Stimulated activated CD8-positive, alpha-beta memory T cell treated with anti-CD3 and anti-CD28 coated beads, Interleukin-4, amount 100 ng/mL, for 48 hours (primary cell): ENCODE measurements at places on chromosomes 16 and 17.
A peak's percentile ranks its signal among the peaks of the same experiment; 100 is the strongest.

GRCh38 chr16:86740298-86740697 is 161.9 kb downstream of the FOXL1 start:
- no peak for DNase-seq

- DNase-seq, result no peak
These were observed 33.7 kb downstream of the USP22 start for GRCh38 chr17:21008992-21009671.

DNA sequence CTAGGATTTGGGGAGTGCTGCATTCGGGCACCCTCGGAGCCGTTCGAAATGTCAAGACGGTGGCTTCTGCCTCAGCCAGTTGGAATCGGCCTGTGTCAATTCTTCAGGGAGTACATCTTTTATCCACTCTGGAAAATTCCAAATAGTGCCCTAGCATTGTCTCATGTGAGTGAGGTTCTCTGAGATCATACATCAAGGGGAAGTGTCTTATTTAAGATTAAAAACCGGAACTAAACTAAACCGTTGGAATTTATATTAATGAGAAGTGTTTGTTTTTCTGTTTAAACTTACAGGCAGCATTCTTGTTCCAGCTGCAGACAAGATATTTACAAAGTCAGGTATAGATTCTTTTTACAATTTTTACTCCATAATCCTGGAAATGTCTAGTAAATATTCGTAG is 56.8 kb downstream of the SLC47A1 start:
- DNase-seq, result no peak

GRCh38 chr17:76404976-76405563 is 20.7 kb downstream of the SPHK1 start:
- DNase-seq, result no peak

DNA sequence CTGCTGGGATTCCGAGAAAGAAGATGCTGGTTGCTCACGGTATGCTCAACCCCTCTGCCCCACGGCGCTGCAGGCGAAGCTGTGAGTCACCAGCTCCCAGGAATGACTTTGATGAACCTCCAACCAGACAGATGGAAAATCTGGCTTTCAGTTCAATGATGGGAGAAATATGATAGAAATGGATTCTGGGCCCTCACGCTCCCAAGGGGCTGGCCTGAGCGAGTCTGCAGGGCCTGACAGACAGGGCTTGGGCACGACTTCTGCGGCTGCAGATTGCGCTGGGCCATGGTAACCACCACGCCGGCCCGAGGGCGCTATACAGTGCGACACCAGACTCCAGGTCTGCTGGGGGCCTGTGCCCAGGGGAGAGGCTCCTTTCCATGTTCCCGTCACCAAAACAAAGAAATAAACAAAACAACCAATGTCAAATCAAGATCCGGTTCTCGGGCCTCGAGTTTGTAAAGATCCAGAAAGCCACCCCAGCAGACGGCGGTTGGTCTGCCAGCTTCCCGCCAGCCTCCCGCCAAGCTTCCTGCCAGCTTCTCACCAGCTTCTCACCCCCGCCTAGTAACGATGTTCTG is 11.1 kb upstream of the ABR start:
- no peak for DNase-seq

DNA sequence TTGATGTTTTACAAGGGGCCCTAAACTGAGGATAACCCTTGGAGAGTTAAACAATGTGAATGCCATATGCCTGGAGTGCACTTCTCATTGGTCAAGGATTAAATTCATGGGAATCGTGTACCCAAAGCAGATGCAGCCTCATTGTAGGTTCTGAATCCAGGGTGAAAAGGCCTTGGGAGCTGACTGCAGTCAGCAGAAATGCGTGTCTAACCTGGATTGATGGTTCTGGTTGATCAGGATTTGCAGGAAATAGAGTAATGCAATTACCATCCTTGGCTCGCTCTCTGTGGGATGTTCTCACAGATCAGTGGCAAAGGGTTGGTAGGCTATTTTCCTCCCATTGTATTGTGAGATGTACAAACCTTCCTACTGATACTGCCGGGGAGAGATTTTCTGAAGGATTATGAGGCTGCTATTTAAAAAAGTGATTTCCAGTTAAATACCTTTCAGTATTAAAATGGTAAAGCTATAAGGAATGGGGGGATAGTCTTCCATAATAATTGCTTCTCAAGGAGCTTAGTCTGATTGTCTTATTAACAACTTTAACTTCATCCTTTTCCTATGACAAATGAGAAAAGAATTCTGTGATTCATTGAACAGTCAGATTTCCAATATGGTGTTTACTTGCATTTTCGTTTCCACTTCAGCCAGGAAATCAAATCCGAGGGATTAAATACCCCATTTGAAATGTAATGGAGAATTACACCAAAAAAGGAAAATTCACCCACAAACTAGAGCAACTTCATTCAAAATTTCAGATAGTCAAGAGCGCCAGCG is 1028.1 kb upstream of the EEF2KMT start:
- DNase-seq, result no peak

DNA sequence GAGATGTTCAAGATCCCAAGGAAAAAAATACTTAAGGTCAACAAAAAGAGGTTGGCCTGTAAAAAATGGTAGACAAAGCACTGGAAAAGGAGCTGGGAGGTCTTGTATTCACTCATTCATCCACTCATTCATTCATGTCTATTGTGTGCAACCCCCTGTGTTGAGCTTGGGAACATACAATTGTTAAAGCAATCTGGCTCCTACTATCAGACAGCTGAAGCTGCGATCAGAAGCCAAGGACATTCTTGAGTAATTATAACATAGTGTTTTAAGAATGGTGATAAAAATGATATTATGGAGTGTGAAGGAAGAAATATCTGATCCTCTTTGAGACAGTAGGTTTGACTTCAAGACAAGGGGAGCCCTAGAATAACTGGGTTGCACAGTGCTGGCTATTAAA is 693.4 kb downstream of the TOX3 start:
- no peak for DNase-seq

- DNase-seq, result no peak
These were observed 24.6 kb upstream of the DLX4 start for GRCh38 chr17:49944273-49944870.

DNA sequence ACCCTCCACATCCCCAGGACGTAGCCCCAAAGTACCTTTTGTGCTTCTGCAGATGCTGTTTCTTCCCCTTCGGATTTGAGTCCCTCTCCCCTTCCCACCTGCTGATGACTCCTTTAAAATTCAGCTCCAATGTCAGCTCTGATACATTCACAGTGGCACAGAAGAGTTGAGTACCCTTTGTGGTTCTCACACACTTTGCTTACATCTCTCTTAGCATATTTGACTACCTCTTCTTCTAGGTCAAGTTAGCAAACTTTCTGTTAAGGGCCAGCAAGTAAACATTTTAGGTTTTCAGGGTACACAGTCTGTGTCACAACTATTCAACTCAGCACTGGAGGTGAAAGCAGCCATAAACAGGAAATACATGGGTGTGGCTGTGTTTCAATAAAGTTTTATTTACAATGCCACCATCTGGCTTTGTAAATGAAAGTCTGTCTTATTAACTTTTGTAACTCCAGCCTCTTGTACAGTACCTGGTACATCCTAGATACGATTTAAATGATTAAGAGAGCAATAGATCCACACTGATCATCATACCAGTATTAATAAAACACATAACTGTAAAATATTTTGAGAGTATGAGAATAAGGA is 161.7 kb downstream of the SOX9 start:
- no peak for DNase-seq

- DNase-seq, result no peak
These were observed 193.6 kb downstream of the CDH8 start for GRCh38 chr16:61842666-61843065.

DNA sequence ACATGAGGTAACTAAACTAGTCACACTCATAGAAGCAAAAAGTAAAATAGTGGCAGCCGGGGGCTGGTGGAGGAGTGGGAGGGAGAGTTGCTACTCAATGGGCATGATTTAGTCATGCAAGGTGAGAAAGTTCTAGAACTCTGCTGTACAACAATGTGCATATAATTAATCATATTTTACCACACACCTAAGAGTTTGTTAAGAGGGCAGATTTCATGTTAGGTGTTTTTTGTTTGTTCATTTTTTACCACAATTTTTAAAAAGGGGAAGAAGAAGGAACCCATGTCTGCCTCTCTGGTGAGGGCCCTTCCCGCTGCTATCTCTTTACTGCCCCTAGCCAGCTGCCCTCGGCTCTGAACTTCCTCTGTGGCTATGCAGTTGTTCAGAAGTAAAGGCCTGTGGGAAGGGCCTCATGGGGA is 11.2 kb downstream of the CD300LB start:
- DNase-seq, result peak; percentile 44

DNA sequence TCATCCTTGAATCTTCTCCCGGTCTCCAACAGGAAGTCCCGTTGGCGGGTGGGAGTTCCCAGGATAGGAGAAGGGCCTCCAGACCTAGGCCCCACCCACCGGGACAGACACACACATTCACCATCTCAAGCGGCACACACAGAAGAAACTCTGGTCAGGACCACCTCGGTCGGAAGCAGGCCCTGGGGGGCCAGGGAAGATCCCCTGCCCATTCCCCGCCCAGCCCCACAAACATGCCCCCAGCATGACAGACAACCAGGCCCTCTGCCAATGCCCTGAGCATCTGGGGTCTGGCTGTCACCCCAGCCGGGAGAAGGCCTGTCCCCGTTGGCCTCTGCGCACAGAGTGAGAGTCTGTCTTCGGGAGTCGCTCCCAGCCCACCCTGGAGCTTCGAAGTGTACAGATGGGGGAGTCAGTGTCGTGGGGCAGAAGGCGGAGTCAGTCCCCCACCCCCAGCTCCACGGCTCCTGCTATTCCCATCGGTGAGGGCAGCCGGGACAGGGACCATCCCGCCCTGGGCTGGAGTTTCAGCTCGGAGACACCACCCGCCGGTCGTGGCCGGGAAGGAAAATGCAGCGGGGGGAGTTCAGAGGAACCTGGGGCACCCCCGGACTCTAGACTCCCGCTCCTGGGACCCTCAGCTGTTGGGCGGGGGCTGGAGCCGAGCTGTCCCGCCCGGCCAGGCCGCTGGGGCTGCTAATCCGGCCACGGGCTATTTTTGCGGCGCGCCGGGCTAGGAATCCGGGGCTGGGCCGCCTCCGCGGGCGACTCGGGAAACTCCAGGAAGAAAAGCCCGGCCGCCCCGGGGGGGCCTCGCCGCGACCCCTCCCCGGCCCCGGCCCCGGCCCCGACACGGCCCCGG is 660 bp downstream of the RHBDF1 start:
- DNase-seq, result no peak

DNA sequence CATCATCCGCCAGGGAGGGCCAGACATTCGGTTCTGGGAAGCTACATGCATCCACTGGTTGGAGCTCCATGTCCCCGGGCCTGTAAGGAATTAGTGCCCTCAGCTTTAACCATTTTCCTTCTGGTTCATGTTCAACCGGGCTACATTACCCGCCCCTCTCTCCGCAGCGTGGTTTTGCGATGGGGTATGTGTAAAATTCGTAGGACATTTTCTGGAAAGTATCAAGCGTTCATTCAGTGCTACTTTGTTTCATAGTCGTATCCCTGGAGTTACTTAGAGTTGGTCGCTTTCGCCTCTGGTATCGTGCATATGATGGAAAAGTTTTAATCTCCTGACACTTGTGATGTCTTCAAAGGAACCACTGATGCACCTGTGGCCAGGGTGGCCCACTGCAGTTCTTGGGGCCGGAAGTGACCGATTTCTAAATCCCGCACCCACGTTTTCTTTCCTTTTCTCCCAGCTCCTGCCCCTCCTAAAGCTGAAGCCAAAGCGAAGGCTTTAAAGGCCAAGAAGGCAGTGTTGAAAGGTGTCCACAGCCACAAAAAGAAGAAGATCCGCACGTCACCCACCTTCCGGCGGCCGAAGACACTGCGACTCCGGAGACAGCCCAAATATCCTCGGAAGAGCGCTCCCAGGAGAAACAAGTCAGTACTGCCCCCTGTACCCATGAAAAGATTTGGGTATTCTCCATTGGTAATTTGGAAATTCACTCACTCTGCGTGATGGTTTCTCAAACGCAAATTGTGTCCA is 637 bp downstream of the RPL23A start:
- peak; percentile 65 for DNase-seq

DNA sequence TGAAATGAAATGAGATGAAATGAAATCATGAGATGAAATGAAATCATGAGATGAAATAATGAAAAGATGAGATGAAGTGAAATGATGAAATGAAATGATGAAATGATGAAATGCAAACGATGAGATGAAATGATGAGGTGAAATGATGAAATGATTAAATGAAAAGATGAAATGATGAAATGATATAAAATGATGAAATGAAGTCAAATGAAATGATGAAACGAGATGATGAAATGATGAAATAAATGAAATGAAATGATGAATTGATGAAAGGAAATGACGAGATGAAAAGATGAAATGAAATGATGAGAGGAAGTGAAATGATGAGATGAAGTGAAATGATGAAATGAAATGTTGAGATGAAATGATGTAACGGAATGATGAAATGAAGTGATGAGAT is 595.6 kb downstream of the TP53TG3F start:
- no peak for DNase-seq

DNA sequence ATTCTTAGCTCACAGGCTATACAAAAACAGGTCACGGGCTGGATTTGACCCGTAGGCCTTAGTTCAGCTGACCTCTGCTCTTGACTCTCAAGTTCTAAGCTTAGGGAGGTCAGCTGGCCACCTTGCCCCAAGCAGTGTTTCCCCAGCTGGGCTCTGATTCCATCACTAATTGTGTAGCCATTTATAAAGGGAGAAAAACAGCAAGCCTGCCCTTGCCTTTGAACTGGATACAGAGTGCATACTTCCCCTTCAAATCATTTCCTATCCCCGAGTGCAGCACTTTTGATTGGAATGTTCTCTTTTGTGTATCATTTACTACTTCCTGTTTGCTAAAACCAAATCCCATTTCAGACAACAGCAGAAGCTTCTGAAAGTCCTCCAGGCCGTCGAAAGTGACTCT is 153.6 kb downstream of the KATNIP start:
- DNase-seq, result no peak

GRCh38 chr16:3793161-3793576 is 75.8 kb upstream of the TRAP1 start:
- DNase-seq, result no peak
